Stimulated activated CD4-positive, alpha-beta T cell treated with anti-CD3 and anti-CD28 coated beads, Interleukin-1b, Interleukin-23, amount 100 ng/mL, for 24 hours (primary cell): ENCODE measurements at places on chromosomes 2 and 18.

- no peak for DNase-seq
Measured at GRCh38 chr18:29146068-29146467, 969.1 kb upstream of the CDH2 start.

DNA sequence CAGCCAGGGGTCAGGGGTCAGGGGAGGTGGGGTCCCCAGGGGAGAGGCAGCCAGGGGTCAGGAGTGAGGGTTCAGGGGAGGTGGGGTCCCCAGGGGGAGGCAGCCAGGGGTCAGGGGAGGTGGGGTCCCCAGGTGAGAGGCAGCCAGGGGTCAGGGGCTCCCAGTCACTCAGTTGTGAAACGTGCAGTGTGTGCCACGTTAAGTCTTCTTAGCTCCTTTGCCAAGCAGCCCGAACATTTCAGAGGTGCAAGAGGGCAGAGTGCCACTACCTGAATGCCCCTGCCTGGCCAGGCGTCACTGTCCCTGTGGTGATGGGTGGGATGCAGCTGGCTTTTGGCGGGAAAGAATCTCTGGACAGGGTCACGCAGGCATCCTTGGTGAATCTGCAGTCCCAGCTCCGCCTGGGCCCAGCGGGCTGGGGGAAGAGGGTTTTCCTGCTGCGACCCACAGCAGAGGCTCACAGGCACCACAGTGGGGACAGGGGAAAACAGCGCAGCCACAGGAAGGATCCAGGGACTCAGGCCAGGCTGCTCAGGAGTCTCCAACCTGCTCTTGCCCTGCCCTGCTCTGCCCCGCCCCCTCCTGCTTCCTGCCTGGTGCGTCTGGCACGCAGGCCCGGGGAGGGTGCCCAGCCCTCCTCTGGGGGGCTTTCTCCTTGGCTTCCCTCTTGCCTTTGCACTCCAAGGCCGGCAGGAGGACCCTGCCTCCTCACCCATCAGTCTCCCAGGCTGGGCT, 188.3 kb downstream of the TWIST2 start:
- DNase-seq: no peak

DNA sequence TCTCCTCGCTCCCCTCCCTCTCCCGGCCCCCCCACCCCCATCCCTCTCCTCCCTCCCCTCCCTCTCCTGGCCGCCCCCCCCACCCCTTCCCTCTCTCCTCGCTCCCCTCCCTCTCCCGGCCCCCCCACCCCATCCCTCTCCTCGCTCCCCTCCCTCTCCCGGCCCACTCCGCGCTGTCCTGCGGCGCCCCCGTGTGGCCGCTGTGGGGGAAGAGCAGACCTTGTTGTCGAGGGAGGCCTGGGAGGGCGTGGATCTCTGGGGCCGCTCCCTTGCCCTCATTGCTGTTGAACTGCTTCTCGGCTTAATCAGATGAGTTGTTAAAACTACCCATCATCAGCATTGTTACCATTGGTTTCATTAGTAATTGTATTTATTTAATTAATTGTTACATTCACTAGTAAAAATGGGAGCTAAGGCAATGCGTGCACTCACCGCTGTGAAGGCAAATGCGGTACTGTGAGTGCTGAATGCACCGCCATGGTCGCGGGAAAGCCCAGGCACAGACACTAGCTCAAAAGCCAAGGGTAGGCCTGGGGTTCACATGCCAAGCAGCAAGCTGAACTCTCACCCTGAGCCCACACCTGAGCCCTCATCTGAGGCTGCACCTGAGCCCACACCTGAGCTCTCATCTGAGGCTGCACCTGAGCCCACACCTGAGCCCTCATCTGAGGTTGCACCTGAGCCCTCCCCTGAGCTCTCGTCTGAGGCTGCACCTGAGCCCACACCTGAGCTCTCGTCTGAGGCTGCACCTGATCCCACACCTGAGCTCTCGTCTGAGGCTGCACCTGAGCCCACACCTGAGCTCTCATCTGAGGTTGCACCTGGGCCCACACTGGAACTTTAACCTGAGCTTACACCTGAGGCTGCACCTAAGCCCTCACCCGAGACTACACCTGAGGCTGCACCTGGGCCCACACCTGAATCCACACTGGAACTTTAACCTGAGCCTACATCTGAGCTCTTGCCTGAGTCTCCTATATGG, 8.8 kb downstream of the RTP5 start:
- DNase-seq: peak; percentile 44

GRCh38 chr2:118817469-118817868, 30.0 kb downstream of the EN1 start:
- DNase-seq: no peak

GRCh38 chr2:38181806-38182491, 106.0 kb upstream of the CYP1B1 start:
- DNase-seq: no peak

DNA sequence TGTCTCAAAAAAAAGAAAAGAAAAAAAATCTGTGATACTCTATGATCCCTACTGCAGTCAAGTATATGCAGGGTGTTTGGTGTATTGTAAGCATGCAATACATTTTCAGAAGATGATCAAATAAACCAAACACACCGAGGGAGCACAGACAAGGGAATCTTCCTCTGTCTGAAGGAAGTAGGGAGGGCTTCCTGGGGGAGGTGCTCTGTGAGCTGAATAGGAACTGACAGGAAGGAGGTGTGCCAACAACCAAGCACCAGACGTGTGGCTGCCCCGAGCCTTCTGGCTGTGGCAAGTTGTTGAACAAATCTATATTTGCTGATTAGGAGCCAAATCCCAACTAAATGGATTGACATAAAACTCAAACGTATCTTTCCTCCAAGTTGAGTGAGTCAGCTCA, 14.6 kb downstream of the THNSL2 start:
- DNase-seq: no peak

GRCh38 chr2:192245329-192245728, 50.6 kb upstream of the TMEFF2 start:
- no peak for DNase-seq

- no peak for DNase-seq
Measured at GRCh38 chr18:3214855-3215637, 4.7 kb downstream of the MYOM1 start.

DNA sequence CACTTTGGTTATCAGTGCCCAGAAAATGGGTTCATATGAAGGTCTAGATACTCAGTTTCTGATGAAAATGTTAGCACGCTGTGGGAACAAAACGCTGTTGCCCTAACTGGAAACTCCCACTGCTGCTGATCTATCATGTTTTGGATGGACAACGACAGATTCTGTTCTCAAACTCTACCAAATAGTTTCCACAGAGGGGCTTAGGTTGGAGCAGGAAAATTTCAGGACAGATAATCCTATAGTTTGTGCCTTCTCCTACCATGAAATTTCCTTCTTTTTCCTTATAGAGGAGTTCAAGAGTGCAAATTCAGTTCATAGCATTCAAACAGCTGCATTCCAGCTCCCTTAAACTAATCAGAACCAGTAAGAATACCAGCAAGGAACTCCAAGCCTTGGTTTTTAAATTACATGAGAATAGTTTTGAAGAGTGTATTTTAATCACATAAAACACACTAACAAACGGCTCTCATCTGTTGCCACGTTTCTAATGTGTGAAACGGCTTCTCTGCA, 58.7 kb upstream of the RALBP1 start:
- no peak for DNase-seq

DNA sequence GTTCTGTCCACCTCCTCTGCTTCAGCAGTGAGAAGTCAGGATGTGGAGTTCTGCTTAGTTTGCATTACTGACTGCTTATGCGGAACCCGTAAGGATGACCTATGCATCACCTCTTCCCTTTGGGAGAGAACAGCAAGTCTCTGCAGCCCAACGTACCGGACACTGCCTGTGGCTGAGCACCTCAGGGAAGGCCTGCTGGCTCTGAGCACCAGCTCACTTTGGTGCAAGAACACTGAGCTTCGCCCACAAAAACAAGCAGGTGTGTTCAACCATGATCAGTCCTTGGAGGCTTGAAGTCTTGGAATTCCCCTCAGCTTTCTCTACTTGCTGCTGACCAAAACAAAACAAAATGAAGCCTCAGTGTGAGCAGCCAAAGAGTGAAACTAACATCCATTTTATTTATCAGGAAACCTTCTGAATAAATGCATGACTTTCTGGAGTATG, 52.7 kb upstream of the NCK2 start:
- no peak for DNase-seq

DNA sequence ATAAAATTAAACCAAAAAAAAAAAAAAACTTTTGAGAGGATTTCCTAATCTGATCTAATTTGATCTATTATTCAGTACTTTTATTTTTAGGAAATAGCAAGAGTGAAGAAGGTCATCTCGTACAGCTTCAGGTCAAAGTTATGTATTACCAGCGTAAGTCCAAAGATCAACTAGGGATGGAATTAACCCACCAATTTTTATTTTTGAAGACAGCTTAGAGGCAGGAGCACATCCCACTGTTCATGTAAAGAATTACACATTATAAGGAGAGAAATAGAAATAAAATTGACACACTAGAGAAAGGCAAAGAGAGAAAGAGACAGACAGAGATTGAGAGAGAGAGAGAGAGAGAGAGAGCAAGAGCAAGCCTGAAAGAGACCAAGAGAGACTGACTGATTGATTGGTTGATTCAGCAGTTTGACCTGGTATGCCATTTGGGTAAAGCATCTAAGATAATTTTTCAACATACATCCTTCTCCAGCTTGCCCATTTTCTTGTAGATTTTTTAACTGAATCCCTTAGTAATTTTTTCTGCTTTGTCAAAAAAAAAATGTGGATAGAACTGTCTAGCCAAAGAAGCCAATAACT, 25.1 kb downstream of the DOCK10 start:
- no peak for DNase-seq

DNA sequence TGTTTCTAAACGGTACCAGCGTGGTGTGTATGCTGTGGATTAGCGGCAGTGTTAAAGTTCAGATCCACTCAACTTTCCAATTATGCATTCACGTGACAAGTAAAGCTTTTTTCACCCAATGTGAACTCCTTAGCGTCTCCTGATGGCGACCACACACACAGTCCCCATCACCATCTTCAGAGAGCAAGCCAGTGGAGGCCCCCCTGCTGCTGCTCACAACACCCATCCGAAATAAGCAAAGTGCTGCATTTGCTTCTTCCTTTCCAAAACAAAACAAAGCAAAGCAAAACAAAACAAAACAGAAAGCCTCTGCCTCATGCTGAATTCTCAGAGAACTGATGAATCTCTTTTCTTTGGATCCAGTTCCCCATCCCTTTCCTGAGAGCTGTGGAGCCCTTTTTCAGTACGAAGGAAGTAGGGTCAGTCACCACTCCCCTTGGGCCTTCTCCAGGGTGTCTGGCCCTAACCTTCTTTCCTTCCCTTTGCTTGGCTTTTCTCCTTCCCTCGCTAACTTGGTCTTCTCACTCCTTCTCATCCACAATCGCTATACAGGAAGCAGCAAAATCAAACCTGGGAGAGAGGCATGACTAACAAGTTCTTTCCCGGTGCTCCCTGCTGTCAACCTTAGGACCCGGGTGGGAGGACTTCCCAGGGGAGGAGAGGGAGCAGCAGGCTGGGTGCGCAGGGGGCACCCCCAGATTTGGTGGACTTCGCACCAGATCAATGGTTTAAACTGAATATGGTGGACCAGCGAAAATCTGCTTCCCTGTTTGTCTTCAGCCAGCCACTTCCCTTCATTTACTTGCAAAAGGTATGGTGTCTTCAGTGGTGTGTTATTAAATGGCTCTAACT, 56.0 kb downstream of the NRP2 start:
- DNase-seq: no peak

DNA sequence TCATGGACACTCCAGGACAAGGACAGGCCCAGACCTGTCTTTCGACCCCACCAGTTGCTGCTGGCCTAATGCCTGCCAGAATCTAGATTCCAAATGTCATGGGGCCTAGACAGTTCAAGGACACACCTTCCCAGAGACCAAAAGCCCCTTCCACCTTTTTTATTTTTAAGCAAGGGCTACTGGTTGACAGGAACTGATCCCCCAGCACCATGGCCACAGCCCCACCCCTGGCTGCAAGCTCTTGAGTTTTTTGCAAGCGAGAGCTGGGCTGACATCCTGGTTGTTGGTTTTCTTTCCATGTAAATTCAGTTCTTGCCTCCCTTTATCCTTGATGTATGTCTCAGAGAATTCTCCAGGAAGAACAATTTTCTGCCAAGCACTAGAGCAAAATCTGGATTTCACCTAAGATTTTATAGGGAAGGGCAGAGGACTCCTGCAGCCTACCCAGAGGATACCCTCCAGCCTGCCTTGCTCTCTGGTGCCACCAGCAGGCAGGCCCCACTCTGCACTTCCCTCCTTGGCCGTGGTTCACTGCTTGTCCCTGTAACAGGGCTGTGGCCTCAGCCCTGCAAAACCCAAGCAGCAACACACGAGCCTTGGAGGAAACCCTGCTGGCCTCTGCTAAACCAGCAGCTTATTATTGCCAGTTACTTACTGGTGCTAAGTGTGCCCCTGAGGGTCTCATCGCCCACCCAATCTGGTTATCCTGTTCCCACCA, 97.7 kb downstream of the TWIST2 start:
- no peak for DNase-seq

GRCh38 chr2:127695491-127696472, 5.5 kb upstream of the SFT2D3 start:
- peak; percentile 24 for DNase-seq

GRCh38 chr2:236210536-236210935, 42.4 kb upstream of the GBX2 start:
- no peak for DNase-seq

- DNase-seq: no peak
Measured at GRCh38 chr2:85156153-85156552, 23.0 kb downstream of the TCF7L1 start.

DNA sequence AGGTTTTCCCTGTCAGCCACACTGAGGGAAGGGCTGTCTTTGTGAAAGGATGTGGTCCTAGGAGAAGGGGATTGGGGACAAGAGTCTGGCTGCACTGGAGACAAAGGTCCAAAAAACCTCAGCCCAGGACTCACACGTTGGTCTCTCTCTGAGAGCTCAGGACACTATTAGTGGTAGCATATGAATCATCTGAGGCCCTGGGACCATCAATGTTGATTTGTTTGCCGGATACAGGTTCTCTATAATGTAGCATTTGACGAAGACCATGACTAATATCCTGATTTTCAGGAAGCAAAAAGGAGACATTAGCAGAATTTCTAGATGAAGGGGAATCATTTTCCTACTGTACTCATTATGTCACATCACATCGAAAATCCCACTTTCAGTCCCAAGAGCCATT, 22.2 kb upstream of the DNAH6 start:
- no peak for DNase-seq
